GM19239 (cell line): ENCODE measurements at places on chromosomes 1 and 21.

- DNase-seq, result no peak
These were observed 372.8 kb downstream of the PTBP2 start for GRCh38 chr1:97094247-97094972.

GRCh38 chr1:221045842-221046831 lies 166.9 kb downstream of the HLX start:
- DNase-seq, result peak; percentile 10

GRCh38 chr1:42913426-42914091 lies 45.1 kb downstream of the SLC2A1 start:
- DNase-seq, result peak; percentile 52

GRCh38 chr1:203475012-203475981 lies at the start of gene PRELP:
TSS of gene PRELP (plus strand) at chr1:203475806. CDS start at chr1:203483185, 7,379 bp downstream.
- DNase-seq, result no peak

DNA sequence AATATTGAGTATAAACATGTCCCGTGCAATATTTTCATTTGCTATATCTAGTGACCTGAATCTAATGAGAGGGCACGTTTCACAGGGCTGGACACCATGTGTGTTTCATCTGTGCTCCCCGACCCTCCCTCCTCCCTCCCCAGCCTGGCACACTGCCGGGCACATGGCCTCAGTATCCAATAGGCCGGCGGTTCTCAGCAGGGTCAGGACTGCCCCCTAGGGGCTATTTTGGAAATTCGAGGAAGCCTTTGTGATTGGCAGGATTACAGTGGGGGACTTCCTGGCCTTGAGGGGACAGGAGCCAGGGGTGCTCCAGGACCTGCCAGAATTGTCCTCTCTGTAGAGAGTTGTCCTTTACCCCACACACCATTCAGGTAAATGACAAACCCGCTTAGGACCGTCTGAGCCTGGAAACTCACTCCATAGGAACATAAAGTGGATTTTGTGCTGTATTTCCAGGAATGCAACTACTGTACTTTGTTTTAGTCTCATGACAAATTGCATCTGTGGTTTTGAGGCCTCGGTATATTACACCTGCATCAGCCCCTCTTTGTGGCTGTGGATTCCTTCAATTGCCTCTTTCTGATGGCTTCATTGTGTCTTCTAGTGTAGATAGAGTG lies 109.5 kb upstream of the SIM2 start:
- peak; percentile 41 for DNase-seq

DNA sequence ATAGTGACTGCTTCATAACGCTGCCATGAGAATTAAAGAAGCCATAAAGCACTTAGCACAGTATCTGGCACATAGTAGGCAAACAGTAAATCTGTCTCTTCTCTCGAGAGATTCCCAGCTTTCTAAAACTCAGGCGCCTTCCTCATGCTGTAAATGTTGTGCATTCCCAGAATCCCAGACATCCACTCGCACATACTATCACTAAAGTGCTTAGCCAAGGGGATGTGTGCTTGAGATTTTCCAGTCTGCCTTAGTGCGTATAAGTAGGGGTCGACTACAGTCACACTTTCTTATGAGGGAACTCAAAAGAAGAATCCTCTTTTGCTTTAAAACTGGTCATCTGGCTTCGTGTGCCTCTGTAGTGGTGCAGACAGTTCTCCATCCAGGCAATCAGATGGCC lies 98.6 kb upstream of the SPATA6 start:
- no peak for DNase-seq
